NCI-H2171 (cell line): ENCODE measurements at places on chromosomes 2 and 18.
A peak's percentile ranks its signal among the peaks of the same experiment; 100 is the strongest.

GRCh38 chr2:8159211-8159965 lies 522.5 kb upstream of the ID2 start:
- no peak for DNase-seq

- DNase-seq, result no peak
Observed at GRCh38 chr2:63163161-63163820, 112.7 kb downstream of the OTX1 start.

- no peak for DNase-seq
Observed at GRCh38 chr2:3009005-3009404, 368.6 kb downstream of the EIPR1 start.

DNA sequence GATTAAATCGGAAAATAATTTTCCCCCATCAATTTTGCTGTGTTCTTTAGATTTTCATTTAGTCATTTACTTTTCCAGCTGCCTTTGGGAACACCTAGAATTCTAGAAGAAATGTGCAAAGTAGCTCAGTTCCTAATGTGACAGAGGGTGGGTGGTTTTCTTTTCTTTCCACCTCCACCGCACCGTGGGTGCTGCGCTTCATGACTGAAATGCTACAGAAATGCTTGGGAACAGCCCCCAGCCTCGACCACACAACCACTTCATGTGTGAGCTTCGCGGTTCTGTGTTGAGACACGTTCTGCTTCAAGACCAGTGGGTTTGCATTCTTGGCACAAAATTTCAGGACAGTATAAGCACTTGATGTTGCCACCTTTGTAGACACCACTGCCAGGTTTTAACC lies 30.9 kb downstream of the E2F6 start:
- no peak for DNase-seq

DNA sequence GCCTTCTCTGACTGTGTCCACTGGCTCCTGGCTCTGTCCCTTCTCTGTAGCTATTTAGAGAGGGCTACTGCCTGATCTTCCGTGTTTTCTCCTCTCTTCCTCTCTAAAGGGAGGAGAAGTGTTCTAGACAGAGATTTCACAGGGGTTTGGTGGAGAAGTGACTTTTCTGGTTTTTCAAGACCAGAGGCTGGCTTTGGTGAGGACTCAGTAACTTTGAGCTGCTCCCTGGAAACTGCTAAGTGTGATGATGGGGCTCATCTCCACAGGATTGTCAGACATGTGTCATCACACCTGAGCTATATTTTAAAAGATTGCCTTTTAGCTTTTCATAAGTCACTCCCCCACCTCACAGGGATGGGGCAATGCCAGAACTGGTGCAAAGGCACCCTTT lies 6.2 kb downstream of the MAL start:
- no peak for DNase-seq

DNA sequence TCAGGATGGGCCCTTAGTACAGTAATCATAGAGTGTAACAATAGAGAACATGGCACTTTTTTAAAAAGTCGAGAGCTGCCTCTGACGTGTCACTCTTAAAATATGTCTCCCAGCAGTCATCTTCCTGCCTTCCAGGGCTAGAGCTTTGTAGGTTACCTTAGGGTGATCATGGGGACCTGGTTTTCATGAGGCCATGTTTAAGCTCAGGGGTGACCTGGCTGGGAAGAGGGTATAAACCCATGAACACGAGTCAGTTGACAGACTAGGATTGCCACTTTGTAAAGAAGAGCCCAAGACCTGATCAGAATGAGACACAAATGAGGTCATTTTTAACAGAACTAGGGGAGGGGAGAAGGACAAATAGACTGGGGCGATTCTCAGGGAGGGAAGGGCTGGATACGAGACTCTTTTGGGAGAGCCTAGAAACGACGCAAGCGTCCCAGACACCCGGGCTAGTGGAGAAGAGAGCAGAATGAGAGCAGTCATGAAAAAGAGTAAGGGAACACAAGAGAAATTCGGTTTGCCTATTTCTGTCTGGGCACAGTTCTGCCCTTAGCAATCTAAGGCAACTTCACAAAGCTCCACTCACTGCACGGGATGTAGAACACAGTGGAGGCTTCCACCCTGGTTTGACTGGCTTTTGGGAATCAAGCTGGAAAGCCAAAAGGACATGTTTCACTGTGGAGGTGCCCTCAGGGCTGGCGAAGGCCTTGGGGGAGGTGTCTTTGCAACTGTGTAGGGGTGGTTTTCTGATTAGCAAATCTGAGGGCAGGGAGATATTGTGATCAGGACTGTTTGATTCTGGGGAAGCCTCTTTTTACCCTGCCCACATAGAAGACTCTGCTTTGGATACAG lies 1.8 kb upstream of the RAB31 start:
- DNase-seq, result no peak

DNA sequence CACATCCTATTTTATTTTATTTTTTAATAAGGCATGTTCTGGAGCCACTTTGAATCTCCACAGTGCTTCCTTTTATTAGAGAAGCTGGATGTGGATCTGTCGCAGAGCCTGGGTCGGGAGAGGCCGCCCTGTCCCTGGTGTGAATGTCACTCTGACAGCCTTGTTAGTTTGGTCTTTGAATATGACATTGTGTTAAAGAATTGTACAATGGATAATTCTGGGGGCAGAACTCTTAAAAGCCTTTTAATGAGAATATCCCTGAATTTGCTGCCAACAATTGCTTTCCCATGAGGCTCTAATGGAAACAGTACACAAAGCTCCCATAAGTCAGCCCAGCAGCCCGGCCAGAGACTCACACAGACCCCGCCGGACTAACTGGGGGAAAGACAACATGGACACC lies 82.4 kb downstream of the MTCL1 start:
- DNase-seq, result no peak

- peak; percentile 11 for DNase-seq
Observed at GRCh38 chr2:66771359-66771976, 336.5 kb downstream of the MEIS1 start.

DNA sequence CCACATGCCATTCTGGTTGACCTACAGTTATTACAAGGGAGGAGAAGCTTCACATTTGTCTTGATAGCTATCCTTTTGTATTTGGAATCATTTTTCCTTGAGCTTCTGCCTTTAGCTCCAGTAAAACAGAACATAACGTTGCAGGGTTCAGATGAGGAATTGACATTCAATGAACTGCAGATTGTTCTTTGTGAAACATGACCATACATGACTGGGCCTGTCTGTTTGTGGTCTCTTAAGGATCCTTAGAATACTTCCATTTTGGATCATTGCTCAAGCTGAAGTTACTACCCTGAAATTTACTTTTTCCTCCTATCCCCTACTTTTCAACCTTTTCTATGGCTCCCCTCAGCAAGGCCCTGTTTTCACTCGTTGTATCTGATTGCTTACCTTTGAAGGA lies 1281.7 kb upstream of the CELF4 start:
- no peak for DNase-seq

GRCh38 chr18:26357960-26358359 lies 131.7 kb downstream of the TAF4B start:
- no peak for DNase-seq

DNA sequence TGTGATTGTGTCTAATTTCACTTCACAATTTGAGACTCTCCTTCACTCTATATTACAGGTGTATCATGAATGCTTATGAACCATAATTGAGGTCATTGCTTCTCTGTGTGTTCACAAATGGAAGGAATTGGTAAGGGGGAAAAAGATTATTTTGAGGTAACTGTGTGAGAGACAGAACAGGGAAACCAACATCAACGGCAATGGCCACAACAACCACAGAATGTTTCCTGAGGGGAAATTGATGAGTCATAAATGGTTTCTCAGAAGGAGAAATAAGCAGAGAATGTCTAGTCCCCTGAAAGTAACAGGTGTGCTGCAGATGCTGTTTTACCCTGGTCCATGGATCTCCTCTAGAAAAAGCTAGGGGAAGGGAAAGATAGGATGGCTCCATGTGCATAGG lies 361.2 kb upstream of the GALNT5 start:
- no peak for DNase-seq

DNA sequence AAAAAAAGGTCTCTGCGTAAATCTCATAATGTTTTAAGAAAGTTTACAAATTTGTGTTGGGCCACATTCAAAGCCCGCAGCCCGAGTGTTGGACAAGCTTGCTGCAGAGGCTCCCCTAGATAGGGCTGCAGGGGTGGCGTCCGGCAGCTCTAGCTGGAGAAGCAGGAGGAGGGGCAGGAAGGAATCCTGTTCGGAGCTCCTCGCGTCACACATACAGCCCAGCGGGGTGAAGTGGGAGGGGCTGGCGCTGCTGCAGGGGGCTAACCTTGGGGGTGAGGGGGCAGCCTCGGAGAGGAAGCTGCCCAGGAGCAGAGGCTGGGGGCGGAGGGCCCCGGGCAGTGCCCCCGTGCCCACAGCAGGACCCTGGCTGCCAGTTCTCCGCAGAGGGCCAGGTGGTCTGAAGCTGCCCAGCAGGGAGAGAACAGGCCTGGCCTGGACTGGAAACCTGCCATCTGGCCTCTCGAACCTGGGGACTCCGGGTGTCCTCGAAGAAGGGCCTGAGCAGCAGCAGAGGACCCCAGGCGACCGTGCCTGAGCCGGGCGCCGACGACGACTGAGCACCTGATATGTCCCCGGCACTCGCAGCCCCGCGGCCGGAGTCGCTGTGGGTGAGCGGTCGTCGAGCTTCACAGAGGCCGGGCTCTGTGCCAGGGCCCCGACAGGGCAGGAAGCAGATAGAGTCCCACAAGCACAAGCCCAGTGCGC lies 2.6 kb upstream of the GPR35 start:
- DNase-seq, result no peak

DNA sequence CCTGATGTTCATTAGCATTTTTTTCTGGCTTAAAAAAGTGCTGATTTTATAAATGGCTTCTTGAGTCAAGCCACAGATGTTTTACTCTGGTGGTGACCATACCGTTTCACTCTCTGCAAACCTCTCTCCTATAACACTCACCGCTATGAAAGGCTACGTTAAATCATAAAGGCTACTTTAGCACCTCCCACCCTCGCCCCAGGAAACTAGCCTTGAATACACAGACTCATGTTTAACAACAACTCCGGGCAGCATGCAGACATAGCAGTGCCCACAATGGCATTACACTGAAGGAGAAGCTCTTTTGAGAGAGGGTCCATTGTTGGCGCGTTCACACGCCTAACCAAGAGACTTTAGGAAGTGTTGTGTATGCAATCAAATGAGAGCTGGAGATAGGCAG lies 5.6 kb downstream of the MYT1L start:
- no peak for DNase-seq

DNA sequence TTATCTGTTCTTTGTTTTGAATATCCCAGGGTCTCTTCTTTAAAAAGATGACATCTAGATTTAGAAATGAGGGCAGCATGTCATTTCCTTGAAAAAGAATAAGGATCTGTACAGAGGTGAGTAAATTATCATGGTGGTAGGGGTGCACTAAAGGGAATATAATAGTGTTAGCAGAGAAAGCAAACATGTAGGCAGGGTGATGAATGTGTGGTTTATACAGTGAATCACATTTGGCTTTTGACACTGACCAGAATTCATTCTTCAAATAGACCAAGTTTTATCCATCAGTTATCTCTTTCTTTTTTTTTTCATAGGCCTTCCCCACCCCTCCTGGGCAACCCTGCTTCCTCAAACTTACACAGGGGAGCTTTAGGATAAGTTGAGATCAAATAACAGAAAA lies 184.5 kb upstream of the LRP1B start:
- no peak for DNase-seq

GRCh38 chr2:20214566-20215182 lies 10.3 kb downstream of the SDC1 start:
- DNase-seq, result no peak

GRCh38 chr2:71659868-71660518 lies 206.6 kb downstream of the DYSF start:
- DNase-seq, result no peak

GRCh38 chr2:239159476-239159911 lies 241.3 kb downstream of the HDAC4 start:
- DNase-seq, result no peak

DNA sequence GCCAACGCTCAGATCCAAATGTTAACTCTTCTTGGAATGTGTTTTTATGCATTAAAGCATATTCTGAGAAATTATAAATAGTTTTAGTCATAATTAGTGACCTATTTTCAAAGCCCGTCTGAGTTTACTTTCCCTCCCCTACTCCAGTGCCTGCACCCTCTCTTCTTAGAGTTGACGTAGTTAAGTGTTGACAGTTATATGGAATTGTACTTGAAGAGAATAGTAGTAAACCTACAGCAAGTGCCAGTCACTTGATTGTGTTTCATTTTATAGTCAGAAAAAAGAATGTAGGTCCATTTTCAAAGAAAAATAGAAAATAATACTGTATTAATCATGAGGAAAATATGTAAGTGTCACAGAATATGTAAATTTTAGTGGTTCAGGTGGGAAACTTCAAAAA lies 41.2 kb downstream of the ZCCHC2 start:
- DNase-seq, result no peak

DNA sequence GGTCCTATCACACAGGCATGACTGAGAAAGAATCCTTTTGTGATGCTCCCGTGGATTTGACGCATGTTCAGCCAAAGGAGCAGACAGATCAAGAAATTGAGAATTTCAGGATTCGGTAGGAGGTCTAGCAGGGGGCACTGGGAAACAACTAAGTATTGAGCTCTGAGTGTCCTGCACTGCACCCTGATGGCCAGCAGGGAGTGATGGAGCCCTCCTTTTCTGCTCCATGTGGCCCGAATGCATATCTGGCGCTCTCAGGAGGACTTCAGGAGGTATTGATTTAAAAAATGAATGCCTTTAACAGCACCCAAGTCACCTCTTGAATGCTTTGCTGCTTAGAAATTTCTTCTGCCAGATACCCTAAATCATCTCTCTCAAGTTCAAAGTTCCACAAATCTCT lies 58.0 kb downstream of the ZNF519 start:
- DNase-seq, result no peak

DNA sequence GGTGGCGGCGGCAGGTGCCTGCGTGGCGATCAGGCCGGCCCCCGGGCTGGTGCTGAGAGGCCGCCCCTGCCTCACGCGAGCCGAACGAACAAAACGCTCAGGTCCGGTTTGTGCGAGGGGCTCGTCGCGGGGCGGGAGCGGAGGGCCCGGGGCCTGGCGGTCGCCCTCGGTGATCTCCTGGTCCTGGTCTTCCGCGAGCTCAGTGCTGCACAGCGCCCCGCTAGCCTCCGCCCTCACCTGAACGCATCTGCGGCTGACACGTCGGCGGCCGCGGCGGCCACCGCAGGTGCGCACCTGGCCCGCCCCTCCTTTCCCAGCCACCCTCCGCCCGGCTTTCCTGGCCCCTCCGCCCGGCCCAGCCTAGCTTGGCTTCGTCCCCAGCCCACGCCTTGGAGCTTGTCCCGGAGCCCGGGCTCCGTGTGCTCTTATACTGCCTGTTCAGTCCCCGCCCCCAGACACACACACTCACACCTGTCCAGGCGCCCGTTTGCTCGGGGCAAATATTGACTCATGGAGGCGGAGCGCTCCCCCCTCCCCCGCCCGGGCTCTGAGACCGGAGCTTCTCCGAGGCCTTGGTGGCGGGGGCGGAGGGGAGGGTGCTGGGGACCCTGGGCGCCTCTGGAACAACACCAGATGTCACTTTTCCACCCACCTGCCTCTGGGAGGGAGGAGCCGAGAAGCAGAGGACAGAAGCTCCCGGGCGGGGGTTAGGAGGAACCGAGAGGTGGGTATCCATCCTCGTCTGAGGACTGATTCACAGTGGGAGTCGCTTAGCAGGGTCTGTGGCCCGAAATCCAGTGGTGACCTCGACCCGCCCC lies 8.6 kb upstream of the CRYBA2 start:
- peak; percentile 99 for DNase-seq
